ENCODE measurements at places on chromosomes 6 and 20.

DNA sequence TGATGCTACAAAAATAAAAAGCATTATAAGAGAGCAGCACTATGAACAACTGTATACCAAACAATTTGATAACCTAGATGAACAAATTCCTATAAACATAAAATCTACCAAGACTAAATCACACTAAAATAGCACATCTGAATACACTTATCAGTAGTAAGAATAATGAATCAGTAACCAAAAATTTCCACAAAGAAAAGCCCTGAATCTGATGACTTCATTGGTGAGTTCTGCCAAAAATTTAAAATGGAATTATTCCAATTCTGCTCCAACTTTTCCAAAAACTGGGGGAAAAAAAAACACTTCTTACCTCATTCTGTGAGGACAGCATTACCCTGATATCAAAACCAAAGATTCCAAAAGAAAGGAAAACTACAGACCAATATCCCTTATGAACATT, 206.2 kb downstream of the WDR27 start:
- no peak for DNase-seq

DNA sequence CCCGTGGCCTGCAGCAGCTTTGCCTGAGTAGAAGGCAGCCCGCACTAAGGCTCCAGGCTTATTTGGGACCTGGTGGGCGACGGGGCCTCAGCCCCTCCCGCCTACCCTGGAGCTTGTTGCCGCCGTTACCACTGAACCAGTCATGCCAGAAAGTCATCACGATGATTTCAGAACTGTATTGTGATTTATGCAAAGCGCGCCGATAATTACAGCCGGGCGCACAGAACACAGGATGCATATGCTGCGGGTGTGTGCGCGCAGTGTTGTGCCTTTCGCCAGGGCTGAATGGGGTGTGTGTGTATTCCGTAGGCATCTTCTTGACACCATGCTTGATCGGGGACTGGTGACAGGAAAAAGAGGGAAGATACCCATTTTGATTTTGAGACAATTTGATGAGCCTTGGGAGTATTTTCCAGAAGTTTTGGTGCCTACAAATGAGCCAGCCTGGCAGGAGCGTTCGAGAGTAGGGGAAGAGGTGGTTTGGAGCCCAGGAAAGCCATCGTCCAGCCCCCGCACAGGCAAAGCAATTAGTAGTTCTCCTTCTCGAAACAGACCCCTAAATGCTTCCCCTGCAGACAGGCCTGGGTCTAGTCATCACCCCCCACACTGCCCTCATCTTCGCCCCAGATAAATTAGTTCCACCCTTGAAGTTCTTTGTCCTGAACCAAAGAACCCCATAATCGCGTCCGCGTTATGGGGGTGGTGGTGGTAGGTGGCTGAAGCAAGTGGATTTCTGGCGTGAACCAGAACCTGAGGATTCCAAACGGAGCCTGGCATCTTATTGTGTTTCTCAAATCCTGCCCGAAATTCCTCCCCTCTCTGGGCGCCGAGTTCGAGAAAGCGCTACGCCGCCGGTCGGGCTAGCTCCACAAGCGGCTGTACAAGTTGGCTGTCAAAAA, 1.9 kb upstream of the NR2E1 start:
- no peak for DNase-seq

DNA sequence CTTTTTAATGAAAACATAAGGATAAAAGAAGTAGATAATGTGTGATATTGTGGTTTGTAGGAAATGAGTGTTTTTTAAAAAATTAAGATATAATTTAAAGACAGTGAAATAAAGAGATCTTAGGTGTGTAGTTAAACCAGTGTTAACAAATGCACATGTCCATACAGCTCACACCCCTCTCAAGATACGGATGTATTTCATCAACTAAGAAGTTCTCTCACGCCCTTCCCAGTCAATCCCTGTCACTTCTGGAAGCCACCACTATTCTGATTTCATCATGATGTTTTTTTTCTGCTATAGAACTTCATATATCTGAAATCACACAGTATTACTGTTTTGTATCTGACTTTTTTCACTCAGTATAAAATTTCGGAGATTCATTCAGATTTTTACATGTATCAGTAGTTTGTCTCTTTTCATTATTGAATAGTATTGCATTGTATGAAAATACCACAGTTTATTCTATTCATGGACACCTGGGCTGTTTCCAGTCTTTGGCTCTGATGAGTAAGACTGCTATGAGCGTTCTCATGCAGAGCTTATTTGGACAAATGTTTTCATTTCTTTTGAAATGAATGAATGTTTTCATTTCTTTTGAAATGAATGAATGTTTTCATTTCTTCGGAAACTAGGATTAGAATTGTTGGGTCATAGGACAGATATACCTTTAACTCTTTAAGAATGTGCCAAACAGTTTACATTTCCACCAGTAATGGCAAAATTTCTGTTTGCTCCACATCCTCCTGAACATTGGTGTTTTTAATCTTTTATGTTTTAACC, 49.7 kb upstream of the ELOVL5 start:
- no peak for DNase-seq

GRCh38 chr6:130982941-130983456, 80.0 kb downstream of the EPB41L2 start:
- no peak for DNase-seq

DNA sequence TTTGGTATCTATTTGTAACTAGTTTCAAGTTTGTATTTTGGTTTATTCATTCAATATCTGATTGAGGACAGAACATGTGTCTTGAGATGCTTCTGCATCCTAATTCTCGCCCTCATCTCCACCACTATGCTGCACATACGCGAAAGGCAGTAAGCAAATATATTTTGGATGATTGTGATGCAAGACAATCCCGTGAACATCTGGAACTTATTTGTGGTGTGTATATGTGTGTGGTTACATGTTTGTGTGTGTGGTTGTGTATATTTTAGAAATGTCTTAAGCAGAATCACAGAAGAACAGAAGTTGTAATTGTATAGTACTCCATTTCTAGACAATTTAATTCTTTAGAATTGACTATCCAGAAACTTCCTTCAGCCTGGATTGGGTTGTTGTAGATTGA, 35.1 kb upstream of the RNF144B start:
- no peak for DNase-seq

DNA sequence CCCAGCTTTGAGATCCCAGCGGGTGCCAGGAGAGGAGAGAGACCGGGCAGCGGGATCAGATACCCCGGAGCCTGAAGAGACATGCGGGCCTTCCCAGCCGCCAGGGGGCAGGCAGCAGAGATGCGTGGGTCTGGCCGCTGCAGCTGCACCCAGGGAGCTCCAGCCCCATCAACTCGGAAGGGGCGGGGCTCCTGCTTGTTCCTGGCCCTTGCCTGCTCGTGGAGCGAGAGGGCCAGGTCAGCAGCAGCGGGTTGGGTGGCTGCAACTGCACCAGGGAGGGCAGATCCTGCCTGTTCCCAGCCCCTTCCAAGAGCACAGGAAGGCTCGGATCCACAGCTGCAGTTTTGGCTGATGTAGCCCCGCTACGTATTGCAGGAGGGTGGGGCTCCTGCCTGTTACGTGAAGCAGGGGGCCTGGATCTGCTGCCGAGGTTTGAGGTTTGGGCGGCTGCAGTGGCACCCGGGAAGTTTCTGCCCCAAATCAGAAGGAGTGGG, 532.8 kb downstream of the RFPL4B start:
- DNase-seq = no peak

- no peak for DNase-seq
These were observed 136.3 kb downstream of the ZMYND8 start for GRCh38 chr20:47220161-47220582.

DNA sequence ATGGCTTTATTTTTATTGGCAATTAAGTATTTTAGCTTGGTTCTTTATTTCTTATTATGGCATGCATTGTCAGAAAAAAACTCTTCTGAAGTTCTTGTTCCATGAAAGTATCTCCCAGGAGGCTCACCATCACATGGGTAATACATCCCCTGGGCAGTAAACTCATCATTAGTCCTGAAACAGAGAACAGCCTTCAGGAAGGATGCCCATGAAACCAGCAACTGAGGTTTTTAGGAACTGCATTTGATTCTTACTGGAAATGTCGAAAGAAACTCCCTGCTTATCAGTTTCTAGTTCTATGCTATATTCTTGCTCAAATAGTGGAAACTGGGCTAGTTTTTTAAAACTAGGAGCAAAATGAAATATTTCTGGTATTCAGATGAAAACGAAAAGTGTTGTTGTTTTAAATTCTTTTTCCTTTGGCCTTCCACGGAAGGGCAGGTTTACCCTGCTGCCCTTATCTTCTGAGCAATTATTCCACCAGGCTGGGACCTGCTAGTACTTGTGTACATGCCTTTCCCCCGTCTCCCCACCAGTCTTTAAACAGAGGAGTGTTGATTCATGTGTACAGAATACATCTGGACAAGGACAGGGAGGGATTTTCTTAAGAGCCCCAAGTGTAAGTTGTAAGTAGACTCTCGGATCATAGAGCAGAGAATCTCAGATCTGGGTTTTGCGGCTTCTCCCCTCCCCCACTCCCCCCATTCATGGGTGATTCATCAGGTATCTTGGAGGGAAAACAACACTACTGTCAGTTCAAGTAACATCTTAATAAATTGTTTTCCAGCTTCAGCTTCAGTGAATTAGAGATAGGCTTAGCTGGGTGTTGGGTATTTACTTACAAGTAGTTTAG, 81.5 kb downstream of the RTN4IP1 start:
- DNase-seq = peak; percentile 50

- no peak for DNase-seq
These were observed 48.8 kb downstream of the PRR18 start for GRCh38 chr6:166259296-166259977.

DNA sequence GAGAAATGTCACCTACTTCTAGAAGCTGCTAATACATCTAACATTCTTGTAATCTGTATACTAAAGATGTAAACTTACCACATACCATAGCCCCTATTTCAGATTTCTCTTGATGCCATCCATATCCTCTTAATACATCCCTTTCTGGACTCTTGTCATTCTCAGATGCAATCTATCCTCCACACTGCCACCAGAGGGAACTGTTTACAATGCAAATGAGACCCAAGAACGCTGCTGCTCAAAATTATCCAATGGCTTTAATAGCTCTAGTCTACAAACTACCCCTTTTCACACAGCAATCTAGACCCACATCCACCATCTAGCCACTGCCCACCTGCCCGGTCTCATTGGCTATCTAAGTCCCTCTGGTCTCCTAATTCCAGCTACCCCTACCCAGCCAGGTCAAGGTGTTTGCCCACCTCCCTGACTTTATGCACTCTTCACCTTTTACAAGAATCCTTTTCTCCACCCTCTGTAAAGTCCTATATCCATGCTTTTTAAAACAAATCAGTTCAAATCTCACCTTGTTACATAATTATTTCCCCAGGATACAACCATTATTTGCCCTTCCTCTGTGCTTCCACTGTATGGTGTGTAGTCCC, 14.8 kb downstream of the FAXC start:
- DNase-seq = peak; percentile 17

All from RCC 7860 (cell line).